Kidney capillary endothelial cell (primary cell): ENCODE measurements at places on chromosomes 12 and 14.

GRCh38 chr12:77325511-77326236, 260.3 kb upstream of the E2F7 start:
- DNase-seq = no peak

- DNase-seq = no peak
Observed at GRCh38 chr14:87754520-87755223, 238.3 kb downstream of the GALC start.

DNA sequence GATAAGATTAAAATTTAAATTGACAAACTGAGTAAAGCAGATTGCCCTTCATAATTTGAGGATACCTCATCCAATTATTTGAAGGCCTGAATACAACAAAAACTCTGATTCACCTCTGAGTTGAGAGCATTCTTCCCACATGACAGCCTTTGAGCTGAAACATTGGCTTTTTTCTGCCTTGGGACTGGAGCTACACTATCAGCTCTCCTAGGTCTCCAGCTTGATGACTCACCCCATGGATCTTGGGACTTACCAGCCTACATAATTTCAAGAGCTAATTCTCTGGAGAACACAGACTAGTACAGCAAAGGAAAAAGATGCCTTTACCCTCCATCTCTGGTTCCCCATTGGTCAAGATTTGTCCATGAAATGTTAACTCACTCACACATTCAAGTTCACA, 555.1 kb downstream of the FOXG1 start:
- no peak for DNase-seq

- DNase-seq = no peak
Observed at GRCh38 chr14:92959189-92959531, 36.2 kb downstream of the CHGA start.

DNA sequence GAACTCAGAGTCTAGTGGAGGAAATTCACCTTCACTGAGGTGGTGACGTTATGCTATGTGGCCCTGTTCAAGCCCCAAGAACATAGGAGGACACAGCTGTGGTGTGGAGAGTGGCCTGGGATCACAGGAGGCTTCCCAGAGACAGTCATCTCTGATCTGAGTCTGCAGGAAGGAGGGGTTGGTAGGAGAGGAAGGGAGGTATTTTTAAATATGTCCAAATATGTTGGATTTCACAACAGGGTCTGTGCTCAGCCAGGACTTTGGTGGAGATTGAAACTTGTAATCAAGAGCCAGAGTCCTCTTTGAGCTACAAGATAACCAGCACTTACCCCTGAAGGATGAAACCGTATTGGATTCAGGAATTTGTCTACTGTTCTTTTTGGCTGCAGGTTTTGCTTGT, 26.4 kb upstream of the MED13L start:
- no peak for DNase-seq

GRCh38 chr12:9148926-9149325, 33.2 kb upstream of the A2M start:
- peak; percentile 67 for DNase-seq
